Activated CD4-positive, alpha-beta T cell treated with anti-CD3 and anti-CD28 coated beads, Interleukin-2, amount 10 ng/mL, durations not matched to agents 7 days and 5 days (primary cell): ENCODE measurements at places on chromosomes 7 and 10.
A peak's percentile ranks its signal among the peaks of the same experiment; 100 is the strongest.

GRCh38 chr10:130224228-130224627, 88.0 kb downstream of the GLRX3 start:
- DNase-seq: no peak

DNA sequence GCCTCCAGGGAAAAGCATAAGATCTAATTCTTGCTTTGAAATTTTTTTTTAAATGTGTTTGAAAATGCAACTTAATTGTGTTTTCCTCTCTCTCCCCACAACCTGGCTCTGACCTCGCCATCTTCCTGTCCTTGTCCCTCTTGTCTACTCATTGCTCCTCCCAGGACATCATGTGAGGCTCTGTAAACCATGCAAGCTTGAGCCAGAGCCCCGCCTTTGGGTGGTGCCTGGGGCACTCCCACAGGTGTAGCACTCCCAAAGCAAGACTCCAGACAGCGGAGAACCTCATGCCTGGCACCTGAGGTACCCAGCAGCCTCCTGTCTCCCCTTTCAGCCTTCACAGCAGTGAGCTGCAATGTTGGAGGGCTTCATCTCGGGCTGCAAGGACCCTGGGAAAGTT, 9.8 kb upstream of the CDHR1 start:
- no peak for DNase-seq

GRCh38 chr10:70265032-70265689, 18.6 kb downstream of the NPFFR1 start:
- DNase-seq: no peak

GRCh38 chr7:148662646-148663045, 36.1 kb upstream of the CUL1 start:
- no peak for DNase-seq

DNA sequence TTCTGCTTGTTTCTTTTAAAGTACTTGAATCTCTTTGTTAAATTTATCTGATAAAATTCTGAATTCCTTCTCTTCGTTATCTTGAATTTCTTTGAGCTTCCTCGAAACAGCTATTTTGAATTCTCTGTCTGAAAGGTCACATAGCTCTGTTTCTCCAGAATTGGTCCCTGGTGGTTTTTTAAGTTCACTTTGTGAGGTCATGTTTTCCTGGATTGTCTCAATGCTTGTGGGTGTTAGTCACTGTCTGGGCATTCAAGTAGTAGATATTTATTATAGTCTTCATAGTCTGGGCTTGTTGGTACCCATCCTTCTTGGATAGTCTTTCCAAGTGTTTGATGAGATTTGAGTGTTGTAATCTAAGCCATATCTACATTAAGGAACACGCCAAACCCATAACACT, 1060.6 kb downstream of the LRMDA start:
- no peak for DNase-seq

GRCh38 chr7:95330961-95331337, 6.6 kb upstream of the PON1 start:
- DNase-seq: no peak

GRCh38 chr10:62027841-62028501, 126.5 kb downstream of the ARID5B start:
- DNase-seq: no peak

GRCh38 chr10:6269953-6270867, 67.5 kb downstream of the PFKFB3 start:
- DNase-seq: peak; percentile 81

GRCh38 chr10:11227103-11227502, 209.4 kb downstream of the CELF2 start:
- no peak for DNase-seq

GRCh38 chr10:112226439-112227248, 43.1 kb upstream of the GPAM start:
- DNase-seq: no peak

- DNase-seq: no peak
Measured at GRCh38 chr10:122847782-122848604, 2.3 kb upstream of the CUZD1 start.

DNA sequence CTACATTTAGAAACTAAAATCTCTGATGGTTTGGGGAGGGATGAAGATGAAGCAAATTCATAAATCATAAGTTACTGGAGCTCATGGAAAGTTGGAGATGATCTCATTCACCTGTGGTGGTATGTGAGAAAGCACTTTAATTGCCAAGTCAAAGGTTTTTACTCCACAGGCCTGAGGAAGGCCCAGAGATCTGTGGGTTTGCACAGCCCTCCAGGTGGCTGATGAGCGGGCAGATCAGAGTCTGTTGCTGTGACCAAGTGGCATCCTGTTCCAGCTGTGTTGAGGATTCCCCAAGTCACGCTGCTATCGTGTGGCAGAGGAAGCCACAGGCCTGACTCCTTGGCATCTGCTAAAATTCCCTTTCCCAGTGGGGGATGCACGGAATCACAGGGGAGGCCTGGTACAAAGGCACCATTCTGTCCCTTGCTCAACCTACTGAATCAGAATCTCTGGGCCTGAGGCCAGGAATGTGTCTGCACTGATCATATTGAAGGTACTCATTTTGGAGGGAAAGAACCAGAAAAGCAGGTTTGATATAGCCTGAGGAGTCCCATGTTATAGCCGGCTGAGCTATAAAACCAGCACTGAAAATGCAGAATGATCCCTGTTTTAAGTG, 19.7 kb upstream of the DDC start:
- DNase-seq: no peak

GRCh38 chr7:144784943-144785342, 50.9 kb downstream of the TPK1 start:
- DNase-seq: no peak

DNA sequence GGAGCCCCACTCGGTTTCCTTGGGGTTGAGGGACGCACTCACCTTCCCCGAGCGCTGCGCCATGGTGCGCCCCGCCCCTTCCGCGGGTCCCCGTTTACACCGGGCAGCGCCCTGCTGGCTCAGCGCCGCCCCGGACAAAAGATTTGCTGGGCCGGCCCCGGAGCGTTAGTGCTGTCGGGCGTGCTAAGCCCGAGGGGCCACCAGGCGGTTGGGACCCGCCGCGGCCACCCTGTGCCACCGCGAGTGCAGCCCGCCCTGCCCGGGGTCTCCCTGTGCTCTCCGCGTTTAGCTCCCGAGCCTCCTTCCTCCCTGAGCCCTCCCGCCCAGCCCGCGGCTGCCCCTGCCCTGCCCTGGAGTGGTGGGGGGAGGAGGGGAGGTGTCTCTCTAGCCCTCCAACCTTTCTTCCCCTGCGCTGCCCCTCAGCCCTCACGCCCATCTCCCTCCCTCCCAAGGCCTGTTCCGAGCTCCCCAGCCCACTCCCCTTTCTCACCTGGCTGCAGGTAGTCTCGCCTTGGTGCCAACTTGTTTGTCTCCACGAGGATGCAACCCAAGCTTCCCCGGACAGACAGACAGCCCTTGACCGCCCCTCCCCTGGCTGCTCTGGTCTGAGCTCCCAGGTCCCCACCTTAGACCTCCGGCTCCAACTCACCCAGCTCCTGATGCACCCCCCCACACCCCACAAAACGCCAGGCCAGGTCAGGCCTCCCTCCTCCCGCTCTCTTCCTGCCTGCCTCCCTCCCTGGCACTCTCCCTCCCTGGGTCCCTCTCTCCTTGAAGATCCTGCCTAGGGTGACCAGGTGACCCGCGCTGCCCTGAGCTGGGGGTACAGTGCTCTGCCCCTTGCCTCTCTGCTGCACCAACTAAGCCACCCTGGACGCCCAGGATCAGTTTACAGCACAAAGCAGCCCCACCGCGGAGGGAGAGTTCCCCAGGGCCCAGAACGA, at the start of gene CRYGN:
Gene CRYGN (minus strand): TSS at position 287 of the 944 bp plus-strand sequence. CDS start 224 bp downstream, at position 63.
- no peak for DNase-seq

DNA sequence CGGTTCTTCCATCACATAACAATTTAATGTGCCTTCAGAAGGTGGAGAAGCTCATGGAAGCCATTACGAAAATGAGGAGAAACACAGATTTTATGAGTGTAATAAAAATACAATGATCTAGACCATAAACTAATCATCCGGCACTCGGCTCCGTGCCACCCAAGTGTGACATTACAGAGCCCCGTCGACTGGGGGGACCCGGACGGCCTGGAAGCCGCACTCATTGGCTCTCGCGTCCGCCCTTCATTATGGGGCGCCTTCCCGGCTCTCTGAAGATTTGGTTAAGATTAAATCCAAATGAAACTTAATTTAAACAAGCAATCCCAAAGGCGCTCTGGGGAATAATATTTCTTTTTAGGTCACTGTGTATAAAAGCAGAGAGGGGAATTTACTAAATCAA, 242.6 kb downstream of the DNAJB6 start:
- DNase-seq: no peak

- no peak for DNase-seq
Measured at GRCh38 chr10:132708441-132708840, 77.5 kb downstream of the NKX6-2 start.

- DNase-seq: no peak
Measured at GRCh38 chr7:11681461-11681860, 150.5 kb downstream of the THSD7A start.

- no peak for DNase-seq
Measured at GRCh38 chr10:103547391-103547946, 54.0 kb downstream of the NEURL1 start.

- no peak for DNase-seq
Measured at GRCh38 chr10:29961351-29961750, 98.0 kb downstream of the JCAD start.

- no peak for DNase-seq
Measured at GRCh38 chr10:48948470-48949037, 8.9 kb upstream of the LRRC18 start.

DNA sequence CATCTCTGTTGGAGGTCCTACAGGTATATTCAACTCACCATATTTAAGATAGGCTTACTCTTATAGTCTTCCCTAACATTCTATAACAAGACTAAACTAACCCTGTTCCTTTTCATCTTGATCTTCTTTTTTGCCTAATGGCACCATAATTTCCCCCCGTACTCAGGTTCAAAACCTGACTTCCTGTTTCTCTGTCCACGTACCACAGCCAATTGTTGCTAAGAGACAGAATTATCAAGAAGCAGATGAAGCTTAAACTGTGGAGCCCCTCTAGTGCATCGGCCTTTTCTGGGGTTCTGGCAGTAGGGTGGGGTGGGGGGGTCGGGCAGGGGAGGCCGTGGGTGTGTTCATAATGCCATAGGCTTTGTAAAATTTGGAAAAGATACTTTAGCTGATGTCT, 109.2 kb downstream of the EVX1 start:
- DNase-seq: no peak

GRCh38 chr10:125002047-125002422, 60.1 kb downstream of the ZRANB1 start:
- no peak for DNase-seq

- no peak for DNase-seq
Measured at GRCh38 chr7:43869867-43870240, 537 bp upstream of the MRPS24 start.

- DNase-seq: no peak
Measured at GRCh38 chr7:155360495-155361345, 63.0 kb downstream of the INSIG1 start.

GRCh38 chr10:117439243-117439912, 64.1 kb upstream of the PDZD8 start:
- DNase-seq: no peak
